ENCODE measurements at places on chromosomes 16 and 17.

DNA sequence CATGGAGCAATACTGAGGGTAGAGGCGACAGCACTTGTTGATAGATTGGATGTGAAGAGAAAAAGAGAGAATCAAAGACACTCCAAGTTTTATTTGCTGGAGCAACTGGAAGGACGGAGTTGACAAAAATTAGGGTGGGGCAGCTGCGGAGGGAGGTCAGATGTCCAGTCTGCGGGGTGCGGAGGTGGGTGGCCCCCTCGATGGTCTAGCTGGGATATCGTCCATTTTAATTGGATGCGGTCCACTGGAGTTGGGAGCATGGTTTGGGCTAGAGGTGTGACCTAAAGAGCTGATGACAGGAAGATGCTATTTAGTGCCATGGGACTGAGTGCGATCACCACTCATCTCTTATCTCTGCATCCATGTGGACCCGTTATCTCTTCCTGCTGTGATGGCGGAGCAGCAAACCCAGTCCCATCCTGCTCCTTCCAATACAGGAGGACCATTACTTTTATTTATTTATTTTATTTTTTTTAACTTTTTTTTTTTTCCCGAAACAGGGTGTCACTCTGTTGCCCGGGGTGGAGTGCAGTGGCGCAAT lies 48.3 kb upstream of the CBX4 start:
- no peak for DNase-seq

DNA sequence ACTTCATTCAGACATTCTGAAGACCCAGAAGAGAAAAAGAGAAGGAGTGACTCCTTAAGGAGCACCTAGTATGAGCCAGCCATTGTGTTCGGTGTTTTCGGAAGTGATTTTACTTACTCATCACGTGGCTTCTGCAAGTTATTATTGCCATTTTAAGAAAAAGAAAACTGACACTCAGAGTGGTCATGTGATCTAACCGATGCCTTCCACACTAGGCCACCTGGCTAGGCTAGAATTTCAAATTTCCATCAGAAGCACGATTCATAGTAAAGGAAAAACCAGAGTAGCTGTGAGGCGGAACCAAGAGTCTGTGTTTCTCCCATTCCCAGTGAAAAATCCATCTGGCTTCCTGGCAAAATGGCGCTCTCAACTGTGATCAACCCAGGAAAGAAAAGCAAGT lies 32.0 kb downstream of the GTF3C1 start:
- no peak for DNase-seq

- no peak for DNase-seq
Measured at GRCh38 chr16:3194792-3195191, 6.8 kb downstream of the OR1F1 start.

GRCh38 chr16:30054959-30055553 lies 10.5 kb upstream of the ALDOA start:
- peak; percentile 76 for DNase-seq

DNA sequence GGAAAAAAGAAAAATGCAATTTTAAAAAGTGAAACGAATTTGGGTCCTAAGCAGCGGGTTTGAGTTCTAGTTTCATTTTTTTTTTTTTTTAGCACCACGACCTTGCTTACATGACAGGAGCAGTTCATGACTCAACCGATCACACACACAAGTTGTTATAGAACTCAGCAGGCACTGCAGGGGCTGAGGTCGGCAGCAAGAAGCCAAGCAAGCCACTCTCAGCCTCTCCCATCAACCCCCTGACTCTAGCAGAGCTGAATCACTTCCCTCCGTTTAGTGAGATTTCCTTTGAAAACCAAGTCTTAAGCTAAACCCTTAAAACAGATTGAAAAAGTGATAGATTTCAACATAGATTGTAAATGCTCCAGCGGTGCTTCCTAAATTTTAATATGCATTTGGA lies 520.8 kb downstream of the HAPSTR1 start:
- DNase-seq = no peak
